Fibroblast of gingiva (primary cell): ENCODE measurements at places on chromosomes 6 and 20.

DNA sequence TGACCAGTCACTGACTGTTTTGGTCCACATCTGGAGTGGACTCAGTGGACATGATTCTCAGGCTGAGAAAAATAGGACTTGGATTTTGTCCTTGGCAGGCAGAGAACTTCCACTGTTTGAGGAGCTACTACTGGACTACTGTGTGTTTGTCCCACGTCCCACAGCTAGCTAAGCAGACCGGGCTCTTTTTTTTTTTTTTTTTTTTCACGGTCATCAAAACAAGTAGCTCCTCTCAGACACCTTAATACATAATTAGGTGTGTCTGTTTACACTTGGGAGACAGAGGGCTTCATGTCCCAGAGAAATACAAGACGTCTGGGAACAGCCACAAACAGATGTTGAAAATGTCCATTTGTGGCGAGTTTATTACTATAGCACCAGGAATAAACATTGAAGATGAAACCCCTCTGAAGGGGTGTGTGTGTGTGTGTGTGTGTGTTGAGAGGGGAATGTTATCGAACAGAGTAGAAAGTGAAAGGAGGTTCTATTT is 155.0 kb upstream of the SUPT3H start:
- peak; percentile 71 for DNase-seq

DNA sequence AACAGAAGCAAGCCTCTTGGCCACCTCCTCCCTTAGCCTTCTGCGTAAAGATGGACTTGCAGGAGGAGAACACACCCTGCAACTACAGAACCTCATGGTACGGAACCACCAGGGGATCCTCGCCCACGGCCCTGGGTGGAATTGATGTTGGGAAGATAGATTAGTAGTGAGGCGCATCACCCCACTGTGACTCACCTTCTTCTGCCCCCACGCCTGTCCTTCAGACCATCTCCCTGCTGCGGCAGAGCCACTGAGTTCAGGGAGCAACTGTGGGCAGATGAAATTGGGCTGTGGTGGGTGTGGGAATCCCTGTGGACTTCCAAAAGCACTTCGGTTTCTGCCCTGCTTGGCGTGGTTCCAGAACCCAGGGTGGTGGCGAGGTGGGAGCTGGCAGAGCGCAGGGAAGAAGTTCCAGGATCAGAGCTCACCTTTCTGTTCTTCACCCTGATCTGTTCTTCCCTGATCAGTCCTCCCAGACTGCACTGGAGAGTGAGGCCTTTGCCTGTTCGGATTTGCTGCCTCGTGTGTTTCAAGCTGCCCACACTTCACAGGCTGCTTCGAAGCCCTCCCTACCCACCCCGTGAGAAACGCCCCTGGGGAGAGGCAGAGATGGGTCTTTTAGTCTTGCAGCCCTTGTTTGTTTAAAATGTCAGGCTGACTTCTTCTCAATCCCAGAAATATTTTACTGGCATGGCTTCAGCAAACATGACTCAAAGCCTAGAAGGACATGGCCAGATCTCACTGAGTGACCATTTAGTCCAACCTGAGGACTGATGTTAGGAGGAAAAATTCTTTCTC is 92.8 kb upstream of the MLN start:
- no peak for DNase-seq

GRCh38 chr6:168148231-168148849 is 69.3 kb upstream of the FRMD1 start:
- no peak for DNase-seq

GRCh38 chr6:15818044-15818443 is 155.2 kb upstream of the DTNBP1 start:
- DNase-seq, result no peak

DNA sequence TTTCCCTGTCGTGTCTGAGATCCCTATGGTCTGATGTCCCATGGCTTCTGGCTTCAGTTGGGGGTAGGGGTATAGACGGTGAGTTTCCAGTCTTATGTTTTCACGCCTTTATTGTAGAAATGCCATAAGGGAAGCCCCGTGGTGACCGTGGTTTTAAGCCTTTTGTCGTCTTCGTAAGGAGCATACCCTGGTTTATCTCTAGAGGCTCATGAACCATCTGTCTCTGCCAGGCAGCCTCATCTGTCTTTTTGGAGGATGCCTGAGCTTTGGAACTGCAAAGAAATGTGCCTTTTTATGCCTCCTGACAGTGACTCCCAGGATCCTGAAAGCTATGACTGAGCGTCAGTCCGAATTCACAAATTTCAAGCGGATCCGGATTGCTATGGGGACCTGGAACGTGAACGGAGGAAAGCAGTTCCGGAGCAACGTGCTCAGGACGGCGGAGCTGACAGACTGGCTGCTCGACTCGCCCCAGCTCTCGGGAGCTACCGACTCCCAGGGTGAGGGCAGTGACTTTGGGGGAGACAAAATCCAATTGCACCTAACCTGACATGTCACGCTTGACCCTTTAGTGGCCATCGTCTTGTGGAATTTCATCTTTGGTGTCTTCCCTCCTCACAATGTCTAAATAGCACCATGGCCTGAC is 84.6 kb downstream of the SYNJ2 start:
- DNase-seq, result no peak

GRCh38 chr20:53245574-53245973 is 273.4 kb downstream of the TSHZ2 start:
- no peak for DNase-seq

DNA sequence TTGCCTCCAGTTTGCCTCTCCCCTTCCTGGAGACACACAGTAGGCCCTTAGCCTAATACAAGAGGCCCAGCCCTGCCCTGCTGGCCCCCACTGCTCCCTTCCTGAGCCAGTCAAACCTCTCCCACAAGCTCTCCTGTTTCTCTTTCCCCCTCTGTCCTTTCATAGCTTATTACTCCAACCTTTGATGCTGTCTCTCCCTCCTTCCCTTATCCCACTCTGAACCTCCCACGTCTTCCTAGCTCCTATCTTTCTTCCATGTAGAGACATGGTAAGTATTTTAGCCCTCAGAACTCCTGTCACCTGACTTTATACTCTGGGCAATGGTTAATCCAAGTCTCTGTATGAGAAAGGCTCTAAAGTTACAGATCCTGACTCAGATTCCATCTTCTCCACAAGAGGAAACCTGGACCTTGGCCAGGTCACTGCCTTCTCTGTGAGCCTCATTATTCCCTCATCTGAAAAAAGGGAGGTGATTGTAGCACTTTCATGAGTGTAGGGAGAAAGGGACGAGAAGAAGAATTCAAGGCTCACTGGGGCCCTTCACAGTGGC is 6.7 kb downstream of the TGIF2 start:
- DNase-seq, result peak; percentile 12

DNA sequence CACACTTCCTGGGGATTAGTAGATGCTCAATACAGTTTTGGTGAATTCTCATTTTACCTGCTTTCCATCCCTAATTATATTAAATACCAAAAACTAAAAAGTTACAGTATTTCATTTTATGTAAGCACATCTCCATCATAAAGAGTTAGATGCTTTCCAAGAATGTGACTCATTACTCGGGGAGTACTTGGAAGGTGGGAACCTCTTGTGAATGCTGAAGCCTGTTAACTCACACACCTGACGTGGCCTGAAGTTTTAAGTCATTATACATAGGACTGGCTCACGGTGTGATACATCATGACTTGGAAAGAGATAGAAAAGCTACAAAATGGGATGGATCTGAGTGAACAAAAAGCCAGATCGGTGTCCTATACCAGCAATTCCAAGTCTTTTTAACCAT is 2.2 kb upstream of the OSER1 start:
- no peak for DNase-seq

DNA sequence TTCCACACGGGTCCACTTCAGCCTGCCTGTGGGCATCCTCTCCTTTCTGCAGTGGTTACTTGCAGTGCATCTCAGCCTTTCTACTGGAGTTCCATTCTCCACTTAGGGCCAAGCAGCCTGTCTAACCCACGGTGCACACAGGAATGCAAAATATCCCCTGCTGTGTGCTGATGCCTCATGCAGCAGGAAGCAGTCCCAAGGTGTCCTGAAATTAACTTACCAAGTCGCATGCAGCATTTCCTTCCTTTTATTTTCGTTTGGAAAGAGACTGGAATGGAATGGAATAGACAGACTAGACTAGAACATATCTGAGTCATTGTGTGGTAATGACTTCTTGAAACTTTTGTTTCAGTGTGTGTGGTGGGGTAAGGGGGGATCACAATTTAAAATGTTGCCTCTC is 25.9 kb upstream of the FOXQ1 start:
- peak; percentile 55 for DNase-seq

GRCh38 chr20:64264091-64264490 is 8.5 kb downstream of the PCMTD2 start:
- DNase-seq, result no peak

DNA sequence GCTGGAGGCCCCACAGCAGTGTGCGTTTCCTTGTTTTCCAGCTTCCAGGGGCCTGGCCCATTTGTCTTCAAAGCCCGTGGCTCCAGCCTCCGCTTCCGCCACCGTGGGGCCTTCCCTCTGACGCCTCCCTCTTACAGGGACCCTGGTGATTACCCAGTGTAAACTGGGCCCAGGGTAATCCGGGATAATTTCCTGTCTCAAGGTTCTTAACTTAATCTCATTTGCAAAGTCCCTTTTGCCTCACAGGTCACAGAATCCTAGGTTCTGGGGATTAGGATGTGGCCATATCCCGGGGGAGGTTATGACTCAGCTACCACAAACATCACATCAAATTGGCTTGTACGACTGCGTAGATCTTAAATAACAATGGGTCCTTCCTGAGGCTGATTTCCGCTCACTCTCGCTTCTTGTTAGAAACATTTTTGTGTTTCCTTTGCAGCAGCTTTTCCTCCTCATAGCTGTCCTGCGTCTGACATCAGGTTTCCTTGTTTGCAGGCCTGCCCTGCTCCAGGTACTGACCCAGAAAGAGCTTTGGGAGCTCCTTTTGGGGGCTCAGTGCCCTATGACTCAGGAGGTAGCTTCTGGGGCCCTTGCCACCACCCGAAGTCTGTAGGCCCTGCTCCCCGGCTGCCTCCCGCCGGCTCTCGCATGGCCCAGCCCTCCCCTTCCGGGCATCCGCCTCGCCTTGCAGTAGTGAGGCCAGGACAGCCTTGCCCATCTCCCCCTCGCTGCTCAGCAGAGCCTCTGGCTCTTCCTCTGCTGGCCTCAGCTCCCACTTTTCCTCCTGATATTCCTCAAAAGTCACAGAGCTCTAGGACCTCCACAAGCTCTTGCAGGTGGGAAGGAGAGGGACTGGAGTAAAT is 100.5 kb downstream of the ERMARD start:
- DNase-seq, result no peak

DNA sequence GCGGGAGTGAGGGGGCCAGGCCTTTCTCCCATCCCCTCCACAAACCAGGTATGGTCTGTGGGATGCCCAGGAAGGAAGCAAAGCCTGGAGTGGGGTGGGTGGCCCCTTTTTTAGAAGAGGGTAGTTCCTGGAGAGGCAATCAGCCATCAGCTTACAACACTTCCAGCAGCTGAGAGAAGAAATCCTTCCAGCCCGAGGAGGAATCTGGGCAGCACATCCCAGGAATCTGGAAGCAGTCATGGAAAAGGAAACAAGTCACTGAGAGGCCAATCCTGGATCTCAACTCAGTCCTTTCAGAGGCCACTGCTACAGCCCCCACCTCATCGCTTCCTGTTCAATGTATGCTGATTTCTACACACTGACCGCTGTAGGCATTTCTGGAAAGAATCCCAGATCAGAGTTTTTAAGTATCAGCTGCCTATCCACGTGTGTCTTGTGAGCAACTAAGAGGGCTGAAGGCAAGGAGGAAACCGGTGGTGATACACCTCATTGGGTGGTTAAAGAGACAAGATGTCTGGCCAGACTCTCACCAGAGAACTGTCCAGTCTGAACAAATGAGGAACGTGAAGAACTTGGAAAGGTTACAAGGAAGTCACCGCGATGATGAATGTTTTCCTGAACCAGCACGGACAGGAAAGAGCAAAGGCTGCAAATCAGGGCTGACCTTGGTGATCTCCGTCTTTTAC is 92.9 kb upstream of the SHLD1 start:
- peak; percentile 94 for DNase-seq

DNA sequence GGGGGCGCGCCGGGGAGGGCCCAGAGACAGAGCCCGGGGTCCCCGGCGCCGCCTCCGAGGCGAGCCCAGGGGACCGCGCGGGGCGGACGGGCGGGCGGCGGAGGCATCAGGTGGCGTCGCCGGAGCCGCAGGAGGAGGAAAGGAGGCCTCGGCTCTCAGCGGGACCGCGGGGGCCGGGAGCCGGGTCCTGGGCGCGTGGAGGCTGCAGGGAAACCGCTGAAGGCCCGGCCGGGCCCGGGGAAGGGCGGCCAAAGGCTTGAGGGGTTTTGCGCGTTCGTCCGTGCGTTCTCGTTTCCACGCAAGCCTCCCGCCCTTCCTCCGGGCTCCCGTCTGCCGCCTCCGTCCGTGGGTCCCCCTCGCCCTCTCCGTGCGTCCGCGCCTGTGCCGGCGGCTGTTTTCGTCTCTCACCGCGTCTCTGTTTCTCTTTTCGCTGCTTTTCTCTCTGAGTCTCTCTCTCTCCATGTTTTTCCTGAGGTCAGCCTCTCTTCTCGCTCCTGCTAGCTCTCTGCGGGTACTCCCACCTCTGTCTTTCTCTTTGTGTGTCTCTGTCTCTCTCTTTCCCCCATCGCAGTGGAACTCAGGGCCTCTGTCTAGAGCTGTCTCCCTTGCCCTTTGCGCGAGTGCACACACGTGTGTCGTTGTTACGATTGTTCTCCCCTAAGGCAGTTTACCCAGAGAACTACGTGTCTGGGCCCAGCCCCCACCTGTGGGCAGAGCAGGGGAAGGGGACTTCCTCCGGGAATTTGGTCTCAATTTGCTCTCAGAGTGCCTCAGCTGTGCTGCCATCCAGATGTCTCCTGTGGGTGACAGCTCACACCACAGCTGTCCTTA is 2.1 kb downstream of the IRF4 start:
- no peak for DNase-seq

DNA sequence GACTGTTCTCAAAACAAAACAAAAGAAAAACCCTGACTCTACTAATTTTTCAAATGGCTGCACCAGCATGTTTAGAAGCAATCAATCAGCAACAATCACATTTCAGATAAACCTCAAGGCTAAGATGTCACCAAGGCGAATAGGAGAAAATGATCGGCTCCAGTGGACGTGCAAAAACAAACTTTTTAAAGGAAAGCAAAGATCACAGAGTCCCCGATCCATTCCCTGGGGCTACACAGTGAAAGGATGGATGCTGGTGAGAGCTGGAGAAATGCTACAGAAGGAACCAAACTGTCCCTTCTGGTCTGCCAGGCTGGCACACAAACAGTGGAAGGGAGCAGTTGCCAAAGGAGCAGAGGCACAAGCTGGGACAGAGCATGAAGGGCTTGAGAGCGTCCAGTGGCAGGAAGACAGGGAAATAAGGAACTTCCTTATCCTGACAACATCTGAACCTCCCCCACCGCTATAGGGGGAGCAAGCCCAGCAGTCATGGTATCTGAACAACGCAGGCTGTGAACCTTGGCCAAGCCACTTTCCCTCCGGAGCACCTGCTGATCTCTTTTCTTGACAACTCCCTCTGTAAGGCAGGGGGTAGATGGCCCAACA is 73.7 kb upstream of the HIVEP1 start:
- no peak for DNase-seq

- DNase-seq, result no peak
These were observed 25.9 kb downstream of the GLO1 start for GRCh38 chr6:38676974-38677544.
